NCI-H1048 (cell line): ENCODE measurements at places on chromosomes 6 and 20.
A peak's percentile ranks its signal among the peaks of the same experiment; 100 is the strongest.

GRCh38 chr20:9877932-9878495, 39.1 kb upstream of the PAK5 start:
- DNase-seq: no peak

DNA sequence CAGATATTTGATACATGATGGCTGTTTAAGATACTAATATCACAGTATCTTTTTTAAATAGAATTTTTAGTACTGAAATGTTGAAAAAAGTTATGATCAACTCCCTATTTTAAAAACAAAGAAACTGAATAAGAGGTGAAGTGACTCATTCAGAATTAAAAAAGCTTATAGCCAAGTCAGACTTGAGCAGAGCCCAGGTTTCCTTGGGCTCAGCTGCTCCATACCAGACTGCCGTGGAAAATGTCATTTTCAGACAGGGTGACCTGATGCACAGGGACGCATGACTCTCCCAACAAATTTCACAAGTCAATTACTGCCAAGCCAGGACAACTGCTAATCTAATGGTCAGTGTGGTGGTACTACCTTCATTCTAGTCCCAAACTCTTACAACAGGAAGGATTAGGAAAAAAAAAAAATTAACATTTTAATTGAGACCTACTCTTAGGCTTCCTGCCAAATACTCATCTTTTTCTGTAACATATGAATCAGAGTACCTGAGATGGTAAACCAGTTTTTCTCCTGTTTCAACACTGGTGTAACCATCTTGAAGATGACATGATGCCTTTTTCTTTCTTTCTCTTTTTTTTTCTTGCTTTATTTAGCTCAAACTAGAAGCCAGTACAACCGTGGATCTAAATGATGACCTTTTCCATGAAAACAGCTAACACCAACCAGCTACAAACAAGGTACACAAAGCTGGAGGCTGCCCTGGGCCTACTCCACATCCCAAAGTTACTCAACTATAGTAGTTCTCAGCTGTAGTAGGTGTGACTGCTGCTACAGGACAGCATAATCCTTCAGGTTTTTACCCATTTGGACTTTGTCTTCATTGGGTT, 30.5 kb downstream of the SLC22A23 start:
- no peak for DNase-seq

DNA sequence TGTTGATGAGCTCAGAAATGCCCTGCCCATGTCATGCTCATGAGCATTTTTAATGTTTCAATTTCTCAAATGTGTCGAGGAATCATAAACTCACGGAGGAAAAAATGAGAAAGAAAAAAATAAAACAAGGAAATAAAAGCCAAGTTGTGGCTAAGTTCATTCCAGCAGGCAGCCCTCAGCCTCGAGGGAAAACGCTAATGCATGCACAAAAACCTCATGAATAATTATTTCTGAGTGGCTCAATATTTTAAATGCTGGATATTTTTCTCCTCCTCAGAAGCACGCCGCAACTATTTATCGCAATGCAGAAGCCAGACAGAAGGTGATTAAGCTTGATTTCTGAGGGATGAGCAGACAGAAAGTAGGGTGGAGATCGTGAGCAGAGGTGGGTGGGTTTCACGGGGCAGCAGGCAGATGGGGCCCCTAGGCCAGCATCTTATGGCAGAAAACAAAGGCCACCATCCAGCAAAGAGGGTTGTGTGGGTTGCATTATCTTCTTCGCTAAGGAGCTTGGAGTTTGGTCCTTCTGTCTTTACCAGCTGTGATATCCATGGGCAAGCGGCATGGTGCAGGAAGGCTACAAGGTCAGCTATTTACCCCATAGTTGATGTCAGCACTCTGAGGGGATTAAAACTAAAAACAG, 151.5 kb upstream of the LRFN2 start:
- no peak for DNase-seq

GRCh38 chr6:56732517-56732916, 89.8 kb upstream of the DST start:
- no peak for DNase-seq

DNA sequence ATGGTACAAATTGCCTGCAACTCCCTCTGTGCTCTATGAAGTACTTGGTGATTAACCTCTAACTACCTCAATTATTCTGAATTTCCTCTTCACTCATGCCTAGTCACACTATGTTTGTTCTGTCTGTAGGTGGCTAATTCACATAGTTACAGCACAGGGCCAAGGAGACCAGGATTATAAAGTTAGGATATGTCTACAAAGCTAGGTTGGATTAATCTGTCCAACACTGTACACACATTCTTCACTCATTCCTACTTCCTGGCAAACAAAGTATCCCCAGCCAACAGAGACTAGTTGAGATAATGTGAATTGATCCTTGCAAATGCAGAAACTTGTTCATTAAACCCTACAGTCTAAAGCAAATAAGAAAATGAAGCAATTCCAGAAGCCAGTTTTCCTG, 269.8 kb downstream of the HACE1 start:
- no peak for DNase-seq

- no peak for DNase-seq
Measured at GRCh38 chr20:17571153-17571527, 1.3 kb downstream of the DSTN start.

GRCh38 chr6:141483598-141484061, 649.1 kb upstream of the GJE1 start:
- DNase-seq: no peak

DNA sequence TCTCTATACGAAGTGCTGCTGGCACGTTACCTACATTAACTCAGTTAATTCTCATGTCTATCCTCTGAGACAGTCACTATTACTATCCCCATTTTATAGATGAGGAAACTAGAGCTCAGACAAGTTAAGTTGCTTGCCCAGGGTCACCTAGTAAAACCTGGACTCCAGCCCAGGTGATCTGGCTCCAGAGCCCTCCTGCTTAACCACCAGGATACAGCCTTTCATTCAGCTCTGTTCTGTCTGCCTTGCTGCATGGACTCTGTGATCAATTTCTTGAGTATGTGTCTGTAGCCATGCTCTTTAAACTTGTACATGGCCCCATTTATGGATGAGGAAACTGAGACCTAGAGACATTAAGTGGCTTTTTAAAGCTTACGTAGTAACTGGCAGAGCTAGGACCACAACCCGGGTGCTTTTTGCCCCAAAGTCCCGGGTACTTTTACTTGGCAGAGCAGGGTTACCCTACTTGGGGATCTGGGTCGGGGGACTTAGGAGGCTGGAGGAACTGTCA, 4.7 kb downstream of the CDKN1A start:
- DNase-seq: no peak

GRCh38 chr6:35562060-35562459, 49.4 kb upstream of the TULP1 start:
- no peak for DNase-seq

GRCh38 chr20:8007490-8007889, 12.1 kb downstream of the TMX4 start:
- DNase-seq: no peak

DNA sequence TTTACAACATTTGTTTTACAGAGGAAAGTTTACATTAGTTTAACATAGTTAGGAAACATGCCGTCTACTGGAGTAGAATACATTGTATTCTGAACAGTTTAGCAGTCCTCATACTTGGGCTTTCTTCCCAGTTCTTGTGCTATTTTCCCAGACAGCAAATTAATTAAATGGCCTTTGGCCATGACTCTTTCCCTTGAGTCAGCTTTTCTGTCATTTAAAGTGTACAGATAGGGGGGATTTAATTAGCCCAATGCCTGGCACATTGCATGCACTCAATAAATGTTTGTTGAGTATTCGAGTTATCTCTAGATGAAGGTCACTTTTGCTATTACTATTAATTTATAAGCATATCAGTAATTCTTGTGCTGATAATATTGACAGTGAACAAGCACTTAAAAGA, 1.6 kb downstream of the TMEM244 start:
- no peak for DNase-seq

DNA sequence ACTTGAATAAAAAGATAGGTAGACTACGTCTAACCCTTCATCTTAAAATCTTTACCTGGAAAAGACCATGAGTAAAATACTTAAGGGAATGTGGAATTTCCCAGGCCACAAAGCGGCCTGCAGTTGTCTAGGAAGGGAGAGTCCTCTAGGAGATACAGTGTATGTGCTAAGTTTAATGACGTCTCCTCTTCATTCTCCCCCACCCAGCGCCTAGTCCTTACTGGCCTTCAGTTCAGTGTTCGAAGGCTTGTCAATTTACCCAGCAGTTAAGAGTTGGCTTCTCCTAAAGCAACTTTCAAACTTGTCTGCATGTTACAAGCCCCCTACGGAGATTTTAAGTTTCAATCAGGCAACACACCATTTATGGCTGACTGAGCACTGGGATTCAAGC, 35.2 kb downstream of the HFE start:
- no peak for DNase-seq

DNA sequence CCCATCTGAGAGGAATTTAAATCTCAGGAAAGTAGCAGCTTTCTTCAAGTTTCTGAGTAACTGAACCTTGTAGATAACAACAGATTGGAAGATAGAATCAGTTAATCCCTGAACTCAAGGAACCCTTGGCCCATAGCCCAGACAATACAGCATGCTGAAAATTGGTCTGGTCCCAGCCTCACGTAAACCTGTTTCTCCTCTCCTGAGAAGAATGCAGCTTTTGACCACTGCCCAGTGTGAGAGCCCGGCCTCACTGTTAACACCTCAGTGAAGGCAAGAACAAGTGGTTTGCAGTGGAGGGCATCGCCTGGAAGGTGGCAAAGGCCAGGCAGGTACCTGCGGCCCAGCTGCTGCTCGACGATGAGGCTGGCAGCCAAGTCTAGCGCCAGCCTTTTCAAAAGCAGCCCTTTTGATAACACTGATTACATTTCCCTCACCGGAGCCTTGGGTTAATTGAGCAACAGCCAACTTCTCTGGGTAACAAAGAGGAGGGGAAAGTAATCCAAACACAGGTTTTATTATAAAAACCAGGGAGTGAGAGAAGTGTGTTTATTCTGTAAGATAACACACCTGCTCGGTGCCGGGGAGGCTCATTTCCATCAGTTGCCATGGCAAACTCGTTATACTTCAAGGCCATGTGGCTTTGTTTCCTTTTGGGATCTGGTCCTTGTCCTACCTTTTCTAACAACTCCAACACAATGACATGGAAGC, 54.0 kb downstream of the TRAF3IP2 start:
- no peak for DNase-seq

DNA sequence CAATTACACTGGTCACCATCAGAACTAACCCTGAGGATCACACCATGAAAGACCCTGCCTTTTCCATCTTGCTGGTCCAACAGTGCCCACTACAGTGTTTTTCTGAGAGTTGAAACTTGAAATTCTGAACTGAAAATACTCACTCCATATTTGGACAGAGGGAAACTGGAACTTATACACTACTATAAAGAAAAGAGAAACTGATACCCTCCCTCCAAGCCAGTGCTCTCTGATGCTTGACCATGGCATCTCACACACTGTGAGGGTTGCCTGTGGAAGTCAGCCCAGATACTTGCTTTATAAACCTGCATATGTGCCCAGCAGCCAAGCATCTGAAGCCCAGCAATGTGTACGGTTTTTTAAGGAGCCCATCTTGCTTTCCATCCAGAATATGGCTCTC, 108.7 kb downstream of the FOXA2 start:
- no peak for DNase-seq

GRCh38 chr6:42047213-42047590, 3.1 kb upstream of the TAF8 start:
- no peak for DNase-seq

DNA sequence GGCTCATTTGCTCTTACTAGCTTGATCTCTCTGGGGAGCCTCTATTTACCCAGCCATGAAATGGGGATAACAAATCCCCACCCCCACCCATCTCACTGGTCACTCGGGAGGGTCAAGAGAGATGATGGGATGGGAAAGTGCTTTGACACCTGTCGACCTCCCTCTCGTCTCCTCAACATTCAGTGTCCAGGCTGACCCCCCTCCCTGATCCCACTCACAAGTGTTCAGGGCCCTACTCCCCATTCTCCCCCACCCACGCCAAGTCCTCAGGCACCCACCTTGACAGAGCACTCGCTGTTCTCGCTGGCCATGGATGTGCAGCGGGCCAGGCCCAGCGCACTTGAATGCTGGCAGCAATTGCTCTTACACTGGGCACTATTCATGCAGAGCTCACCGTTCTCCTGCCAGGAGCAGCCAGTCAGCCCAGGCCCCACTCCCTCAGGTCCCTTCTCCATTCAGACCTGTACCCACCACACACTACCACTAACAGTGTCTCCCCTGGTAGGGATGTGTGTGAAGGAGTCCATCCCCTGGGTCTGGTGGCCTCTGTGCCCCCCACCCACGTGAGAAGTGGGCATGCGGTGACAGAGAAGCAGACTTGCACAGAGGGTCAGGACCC, 1.6 kb downstream of the CLPS start:
- DNase-seq: no peak

DNA sequence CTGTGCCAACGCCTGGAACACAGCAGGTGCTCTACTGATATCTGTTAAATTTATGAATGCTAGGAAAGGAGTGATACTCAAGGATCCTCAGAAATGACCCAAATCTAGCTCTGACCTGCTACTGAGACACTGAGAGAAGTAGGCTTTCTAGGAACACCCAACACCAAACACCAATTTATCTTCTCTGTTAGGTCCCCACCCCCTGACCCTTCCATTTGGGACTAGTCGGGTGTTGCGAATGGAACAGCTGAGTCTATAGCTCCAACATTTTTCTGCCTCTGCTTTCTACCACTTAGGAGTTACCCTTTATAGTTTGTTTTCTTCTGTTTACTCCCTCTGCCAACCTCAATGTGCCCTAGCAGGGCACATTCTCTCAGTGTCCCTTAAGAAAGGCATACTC, 24.0 kb downstream of the CPNE1 start:
- no peak for DNase-seq

- DNase-seq: no peak
Measured at GRCh38 chr6:137763886-137764285, 103.2 kb upstream of the TNFAIP3 start.

DNA sequence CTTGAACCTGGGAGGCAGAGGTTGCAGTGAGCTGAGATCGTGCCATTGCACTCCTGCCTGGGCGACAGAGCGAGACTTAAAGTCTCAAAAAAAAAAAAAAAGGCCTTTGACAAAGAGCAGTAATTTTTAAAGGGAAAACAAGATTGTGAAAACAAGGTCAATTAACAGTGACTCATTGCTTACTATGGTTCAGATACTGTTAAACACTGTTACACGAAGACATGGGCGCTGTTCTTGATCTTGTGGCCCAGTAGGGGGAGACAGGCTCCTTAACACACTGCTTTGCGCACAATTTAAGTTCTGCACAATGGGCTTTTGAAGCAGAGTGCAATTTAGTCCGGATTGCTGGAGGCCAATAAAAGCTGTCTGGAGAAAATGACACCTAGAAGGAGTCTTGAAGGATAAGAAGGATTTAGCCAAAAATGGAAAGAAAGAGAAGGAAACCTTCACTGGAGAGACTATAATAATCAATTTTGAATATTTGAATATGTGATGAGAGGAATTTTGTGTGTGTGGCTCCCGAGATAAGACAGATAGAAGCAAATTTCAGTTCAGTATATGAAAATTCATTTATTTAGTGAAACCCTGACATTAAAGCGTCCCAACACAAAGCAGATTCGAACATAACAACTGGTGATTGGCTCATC, 6.0 kb upstream of the LATS1 start:
- peak; percentile 36 for DNase-seq

DNA sequence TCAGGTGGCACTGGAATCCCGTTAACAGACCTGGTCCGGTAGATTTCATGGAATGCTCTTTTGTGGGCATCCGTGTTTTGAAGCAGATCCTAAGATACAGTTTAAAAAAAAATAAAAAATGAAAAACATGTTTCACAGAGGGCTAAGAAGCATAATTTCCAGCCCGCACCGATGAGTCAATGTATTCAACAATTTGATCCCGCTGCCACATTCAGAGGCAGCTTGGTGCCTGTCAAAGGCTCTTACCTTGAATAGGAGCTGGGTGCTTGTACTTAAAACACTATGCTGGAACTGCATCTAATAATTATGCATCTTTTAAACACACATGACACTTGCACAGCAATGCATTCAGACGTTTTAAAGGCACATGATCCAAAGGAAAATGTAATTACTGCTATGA, 164.8 kb downstream of the SYNE1 start:
- DNase-seq: no peak
